Stimulated activated naive B cell treated with anti-CD40 and anti-IgM and Interleukin-4, amounts not matched to agents 10 μg/mL and 1 μg/mL and 100 μg/mL, for 72 hours (primary cell): ENCODE measurements at places on chromosomes 7 and 10.

- DNase-seq: no peak
Measured at GRCh38 chr10:25818751-25819150, 115.3 kb upstream of the MYO3A start.

GRCh38 chr7:27586825-27587224, 75.9 kb downstream of the HIBADH start:
- peak; percentile 5 for DNase-seq

GRCh38 chr10:10533437-10533836, 484.2 kb upstream of the CELF2 start:
- no peak for DNase-seq

DNA sequence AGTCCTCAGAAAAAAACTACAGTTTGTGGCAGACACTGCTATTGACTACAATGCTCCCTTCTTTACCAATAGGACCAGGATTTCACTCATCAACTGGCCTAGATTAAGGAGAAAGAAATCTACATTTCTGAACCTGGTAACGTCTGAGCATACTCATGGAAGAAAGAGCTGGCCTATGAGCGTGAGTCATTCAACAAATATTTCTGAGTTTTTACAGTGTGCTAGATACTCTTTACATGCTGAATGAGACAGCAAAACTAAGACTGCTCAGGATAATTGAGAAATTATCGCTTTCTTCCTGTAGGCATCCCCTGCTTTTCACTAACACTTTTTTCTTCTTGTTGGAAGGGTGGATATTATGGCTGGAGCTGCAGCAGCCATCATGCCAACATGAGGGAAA, 609.7 kb downstream of the TNS3 start:
- DNase-seq: no peak

DNA sequence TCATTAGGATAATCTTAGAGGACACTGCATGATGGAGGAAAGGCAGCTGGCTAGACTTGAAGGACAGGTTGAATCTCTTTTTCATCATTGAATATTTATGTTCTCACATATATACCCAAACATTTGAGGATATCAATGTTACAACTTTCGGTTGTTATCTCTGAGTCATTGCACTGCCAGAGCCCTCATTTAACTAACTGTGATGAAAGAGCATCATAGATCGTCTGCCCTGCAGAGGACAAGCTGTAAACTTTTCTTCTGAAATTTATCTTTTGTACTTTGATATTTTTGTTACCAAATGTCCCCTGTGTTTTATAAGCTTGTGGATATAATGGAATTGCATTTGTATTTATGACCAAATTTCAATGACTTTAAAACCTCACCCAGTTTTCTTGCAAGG, 298.7 kb downstream of the PHF14 start:
- no peak for DNase-seq

- DNase-seq: no peak
Measured at GRCh38 chr7:28026237-28026636, 154.4 kb downstream of the JAZF1 start.

DNA sequence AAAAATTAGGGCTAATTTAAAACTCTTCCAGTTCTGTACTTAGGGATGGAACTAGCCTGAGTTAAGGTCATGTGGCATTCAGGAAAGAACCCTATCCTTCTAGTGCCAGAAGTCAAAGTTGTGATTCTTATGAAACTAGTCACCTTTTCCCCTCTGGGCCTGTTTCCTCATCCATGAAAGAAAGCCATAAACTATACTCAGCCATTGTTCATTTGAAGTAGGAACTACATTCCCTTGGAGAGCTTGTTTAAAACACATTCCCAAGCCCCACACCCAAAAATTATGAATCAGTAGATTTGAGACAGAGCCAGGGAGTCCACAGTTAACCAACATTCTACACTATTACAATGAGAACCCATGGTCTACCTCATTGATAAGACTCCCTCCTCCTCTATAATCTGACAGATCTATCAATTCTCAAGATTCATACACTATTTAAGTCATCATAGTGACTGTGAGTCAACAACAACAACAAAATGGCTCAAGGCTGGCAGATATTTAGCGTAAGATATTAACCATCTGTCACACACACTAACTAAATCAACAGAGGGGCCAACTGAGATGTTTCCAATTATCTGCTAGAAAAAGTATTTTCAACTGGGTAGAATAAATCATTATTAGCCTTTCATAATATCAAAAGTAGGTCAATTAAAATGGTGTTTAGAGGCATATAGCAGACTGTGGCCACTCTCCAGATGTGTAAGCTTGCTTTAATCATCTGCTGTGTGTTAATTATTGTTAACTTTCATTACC, 102.3 kb downstream of the SLC25A13 start:
- no peak for DNase-seq

DNA sequence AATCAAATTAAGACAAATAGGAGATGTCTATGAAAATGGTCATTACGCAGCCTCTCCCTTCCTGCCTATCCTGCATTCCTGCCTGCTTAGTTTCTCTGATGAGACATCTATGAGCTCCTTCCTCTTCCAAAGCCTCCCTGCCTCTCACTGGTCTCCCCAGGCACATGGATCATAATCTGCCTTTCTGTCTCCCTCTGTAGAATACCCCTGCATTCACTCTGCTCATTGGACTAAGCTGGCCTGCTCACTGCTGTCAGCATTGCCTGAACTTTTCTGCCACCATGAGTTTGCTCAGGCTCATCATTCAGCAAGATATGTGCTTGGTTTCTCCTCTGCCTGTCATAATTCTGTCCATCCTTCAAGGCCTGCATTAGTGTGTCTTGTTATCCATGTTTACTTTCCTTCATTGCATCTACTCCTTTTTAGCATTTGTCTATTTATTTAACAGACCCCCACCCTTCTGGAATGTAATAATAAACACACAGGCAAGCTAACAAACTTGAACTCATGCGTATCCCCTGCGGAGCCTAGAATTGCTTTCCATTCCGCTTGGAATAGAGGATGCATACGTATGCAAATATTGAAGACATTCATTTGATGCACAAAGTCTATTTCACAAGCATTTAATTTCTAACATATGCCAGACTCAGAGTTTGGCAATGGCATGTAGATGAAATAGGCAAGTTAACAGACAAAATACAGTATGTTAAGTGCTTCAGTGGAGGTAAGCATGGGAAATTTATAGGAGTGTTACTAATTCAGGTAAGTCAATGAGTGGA, 88.3 kb downstream of the PTPRZ1 start:
- DNase-seq: no peak

DNA sequence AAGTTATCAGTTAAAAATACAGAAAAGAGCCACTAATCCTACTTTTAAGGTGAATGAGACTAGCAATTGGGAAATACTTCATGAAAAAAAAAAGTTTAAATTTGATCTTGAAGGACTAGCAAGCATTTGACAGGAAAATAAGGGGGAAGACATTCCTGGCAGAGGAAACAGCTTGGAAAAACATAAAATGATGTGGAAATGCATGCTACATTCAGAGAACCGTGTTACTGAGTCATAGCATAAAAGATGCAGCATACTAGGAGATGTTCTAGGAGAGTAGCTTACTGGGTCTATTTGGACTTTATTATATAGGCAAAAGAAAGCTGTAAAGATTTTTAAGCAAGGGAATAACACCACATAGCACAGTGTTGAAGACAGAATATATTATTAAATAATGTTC, 108.6 kb upstream of the COL1A2 start:
- no peak for DNase-seq

DNA sequence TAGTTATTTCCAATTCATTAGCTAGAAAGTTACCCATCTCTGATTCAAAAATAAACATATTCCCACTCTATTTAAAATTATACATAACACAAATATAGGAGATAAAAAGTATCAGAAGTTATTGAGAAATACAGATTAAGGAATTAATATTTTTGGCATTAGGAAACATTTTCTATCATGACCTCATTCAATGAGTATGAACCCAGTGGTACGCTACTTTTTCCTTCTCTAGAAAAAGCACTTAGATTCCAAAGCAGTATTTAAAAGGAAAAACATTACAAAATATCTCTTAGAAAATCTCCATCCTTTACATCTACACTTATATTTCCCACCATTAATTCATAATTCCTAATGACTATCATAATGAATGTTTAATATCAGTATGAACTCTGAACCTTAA, 240.6 kb upstream of the GNAI1 start:
- no peak for DNase-seq

GRCh38 chr7:87369216-87369615, 23.8 kb downstream of the CROT start:
- DNase-seq: no peak

DNA sequence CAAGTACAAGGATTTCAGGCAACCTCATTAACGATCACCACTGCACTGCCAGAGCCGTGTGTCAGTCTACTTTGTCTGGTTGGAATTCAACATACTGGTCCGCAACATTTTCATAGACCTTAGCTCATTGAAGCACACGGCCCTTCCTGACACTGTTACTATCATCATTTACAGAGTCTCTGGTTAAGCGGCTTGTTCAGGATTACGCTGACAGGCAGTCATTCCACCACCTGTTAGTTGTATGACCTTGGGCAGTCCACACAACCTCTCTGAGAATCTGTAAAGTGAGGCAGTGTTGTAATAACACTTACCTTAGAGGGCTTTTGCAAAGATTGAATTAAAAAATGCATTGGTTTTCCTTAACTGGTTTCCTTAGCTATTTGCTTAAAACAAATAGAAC, 112.6 kb downstream of the AOAH start:
- DNase-seq: no peak

DNA sequence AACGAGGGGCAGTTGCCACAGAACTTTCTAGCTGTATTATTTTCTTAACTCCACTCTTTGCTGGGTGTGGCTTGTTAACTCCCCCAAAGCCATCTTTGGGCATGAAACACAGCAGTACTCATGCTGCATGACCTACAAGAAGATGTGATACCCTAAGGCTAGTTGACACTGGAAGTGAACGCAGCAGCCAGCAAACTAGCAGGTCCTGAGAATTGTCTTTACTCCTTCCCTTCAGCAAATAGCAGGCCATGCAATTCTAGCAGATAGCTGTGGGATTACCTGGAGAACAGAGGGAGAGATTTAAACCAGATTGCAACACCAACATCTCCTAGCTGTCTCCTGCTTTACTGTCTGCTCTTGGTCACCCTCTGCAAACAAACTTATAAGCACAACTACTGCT, 688.0 kb upstream of the ZWINT start:
- no peak for DNase-seq

- DNase-seq: no peak
Measured at GRCh38 chr10:86773498-86773897, 17.1 kb downstream of the BMPR1A start.

DNA sequence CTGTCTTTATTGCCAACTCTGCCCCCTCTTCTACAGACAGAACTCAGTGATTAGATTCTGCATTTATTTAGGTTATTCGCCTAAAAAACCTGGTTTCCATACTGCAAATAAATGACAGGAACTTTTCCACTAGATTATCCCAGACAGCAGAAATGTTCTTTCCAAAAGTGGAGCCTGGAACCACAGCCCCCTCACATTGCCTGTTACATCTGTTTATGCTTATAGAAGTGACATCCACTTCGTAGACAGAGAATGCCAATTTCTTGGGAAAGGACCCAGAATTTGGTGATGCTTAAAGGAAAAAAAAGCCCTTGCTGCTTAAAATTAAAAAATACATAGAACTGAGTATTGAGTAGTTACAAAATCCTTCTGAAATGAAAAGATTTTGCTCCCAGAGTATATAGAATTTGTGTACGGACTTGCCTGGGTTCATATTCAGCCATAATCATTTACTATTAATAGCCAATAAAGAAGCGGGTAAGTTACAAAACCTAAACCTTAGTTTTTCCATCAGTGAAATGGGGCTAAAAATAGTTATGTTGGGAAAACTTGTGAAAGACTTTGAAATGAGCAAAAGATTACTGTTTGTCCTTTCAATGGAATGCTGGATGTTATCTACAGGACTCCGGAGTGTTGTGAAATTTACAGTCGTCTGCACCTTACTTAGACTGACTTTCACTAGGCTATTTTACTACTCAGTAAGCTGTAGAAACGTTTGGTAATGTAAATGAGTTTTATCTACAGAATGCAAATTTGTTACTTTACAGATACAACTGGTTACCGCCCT, 1.1 kb upstream of the PPP1R9A start:
- no peak for DNase-seq

DNA sequence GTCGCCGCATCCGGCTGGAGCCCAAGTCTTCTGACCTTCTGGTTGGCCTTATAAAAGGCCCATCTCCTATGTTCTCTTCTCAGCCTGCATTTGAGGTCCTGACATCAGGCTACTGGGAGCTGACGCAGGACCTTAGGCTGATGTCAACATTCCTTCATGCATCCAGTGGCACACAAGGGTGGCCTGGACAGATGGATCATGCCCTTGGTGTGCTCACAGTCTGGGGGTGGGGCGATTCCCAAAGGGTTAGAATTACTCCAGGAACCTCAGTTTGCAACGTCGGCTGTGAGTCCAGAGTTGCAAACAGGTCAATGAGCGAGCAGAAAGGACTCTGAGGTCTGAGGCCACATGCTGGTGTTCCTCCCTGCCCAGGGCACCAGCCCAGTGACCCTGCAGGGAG, 8.2 kb upstream of the CLIP2 start:
- DNase-seq: no peak

- no peak for DNase-seq
Measured at GRCh38 chr7:7617550-7617949, 23.0 kb upstream of the UMAD1 start.

- DNase-seq: no peak
Measured at GRCh38 chr10:14562218-14563075, 212.2 kb downstream of the FAM107B start.

GRCh38 chr7:147472556-147472955, 1118.0 kb upstream of the C7orf33 start:
- DNase-seq: no peak

DNA sequence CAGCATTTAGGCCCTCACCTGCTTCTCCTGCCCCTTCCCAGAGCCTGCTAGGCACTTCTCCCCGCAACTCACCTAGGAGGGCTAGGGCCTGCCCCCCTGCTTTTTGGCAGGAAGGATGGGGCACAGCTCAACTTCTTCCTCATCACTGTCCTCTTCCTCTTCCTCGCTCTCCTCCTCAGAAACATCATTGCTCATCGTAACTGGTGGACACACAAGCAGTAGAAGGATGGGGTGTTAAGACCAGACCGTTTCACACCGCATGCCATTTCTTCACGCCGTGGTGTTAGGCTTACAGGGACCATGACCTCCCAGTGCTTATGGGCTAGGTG, 1.6 kb downstream of the NPM3 start:
- DNase-seq: no peak

DNA sequence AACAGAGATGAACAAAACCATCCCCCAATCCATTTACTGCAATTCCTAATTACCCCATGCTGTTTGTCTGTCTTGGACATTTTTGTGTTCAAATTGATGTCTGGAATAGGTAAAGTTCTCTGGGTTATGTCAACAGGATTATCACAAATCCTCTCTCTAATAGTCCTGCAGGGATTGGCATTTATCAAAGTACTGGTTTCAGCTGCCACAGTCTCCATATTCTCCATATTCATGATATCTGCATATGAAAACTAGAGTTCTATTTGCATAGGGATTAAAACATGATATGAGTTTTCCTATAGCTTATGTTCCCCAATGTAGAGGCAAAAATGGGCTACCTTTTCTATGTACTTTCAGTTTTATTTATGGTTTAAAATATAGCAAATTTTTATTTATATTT, 355.8 kb downstream of the ADRA2A start:
- no peak for DNase-seq
